ENCODE measurements at places on chromosomes 11 and 22.

DNA sequence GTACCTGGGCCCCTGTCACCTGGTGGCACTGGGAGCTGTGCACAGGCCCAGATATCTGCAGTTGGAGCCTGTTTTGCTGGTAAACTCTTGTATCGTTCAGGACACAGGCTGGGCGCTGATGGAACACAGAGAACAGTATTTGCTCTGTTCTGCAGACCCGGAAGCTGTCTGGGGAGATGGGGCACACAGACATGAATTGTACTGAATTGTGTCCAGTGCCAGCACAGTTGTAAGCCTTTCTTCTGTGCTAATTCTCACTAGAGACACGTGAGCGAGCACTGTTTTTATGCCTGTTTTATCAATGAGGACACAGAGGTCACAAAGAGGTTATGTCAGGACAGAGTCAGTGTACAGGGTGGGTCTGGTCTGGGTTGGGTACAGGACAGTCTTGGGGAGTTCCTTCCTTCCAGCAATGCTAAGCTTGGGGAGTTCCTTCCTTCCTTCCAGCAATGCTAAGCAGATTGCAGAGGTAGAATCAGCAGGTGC lies 24.4 kb upstream of the ACR start:
- DNase-seq, result no peak

GRCh38 chr11:110187731-110188130 lies 94.5 kb downstream of the ZC3H12C start:
- no peak for DNase-seq

DNA sequence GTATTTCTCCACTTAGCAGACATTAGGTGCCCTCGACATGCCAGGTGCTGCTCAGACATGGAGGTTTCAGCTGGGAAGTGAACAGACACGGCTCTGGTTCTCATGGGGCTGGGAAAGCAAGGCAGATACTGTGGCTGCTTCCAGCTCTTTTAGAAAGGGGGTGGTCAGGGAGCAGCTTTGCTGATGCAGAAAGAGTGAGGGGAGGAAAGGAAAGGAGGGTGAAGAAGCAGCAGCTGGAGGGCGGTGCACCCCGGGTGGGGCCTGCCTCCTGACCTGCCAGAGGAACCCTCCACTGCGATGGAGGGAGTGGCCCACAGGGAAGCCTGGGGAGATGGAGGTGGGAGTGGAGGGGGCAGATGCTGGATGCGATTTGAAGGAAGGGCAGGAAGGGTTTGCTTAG lies 76.8 kb downstream of the MORC2 start:
- no peak for DNase-seq

GRCh38 chr22:29917052-29917902 lies 34.3 kb downstream of the MTMR3 start:
- no peak for DNase-seq

DNA sequence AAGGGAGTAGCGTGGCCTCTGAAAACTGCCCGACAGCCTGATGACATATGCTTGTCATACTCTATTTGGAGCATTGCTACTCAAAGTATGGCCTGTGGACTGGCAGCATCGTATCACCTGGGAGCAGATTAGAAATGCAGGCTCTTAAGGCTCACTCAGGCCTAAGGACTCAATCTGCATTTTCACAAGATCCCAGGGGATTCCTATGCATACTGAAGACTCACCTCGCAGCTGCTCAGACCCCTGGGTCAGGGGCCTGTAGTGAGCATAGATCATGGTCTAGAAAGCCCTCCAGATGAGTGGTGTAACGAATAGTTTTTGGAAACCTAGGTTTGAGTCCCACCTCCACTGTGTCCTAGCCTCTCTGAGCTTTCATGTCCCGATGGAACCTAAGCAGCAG lies 126.3 kb downstream of the FEZ1 start:
- no peak for DNase-seq

- DNase-seq, result no peak
These were observed 1.9 kb upstream of the OR51B4 start for GRCh38 chr11:5303626-5304025.

DNA sequence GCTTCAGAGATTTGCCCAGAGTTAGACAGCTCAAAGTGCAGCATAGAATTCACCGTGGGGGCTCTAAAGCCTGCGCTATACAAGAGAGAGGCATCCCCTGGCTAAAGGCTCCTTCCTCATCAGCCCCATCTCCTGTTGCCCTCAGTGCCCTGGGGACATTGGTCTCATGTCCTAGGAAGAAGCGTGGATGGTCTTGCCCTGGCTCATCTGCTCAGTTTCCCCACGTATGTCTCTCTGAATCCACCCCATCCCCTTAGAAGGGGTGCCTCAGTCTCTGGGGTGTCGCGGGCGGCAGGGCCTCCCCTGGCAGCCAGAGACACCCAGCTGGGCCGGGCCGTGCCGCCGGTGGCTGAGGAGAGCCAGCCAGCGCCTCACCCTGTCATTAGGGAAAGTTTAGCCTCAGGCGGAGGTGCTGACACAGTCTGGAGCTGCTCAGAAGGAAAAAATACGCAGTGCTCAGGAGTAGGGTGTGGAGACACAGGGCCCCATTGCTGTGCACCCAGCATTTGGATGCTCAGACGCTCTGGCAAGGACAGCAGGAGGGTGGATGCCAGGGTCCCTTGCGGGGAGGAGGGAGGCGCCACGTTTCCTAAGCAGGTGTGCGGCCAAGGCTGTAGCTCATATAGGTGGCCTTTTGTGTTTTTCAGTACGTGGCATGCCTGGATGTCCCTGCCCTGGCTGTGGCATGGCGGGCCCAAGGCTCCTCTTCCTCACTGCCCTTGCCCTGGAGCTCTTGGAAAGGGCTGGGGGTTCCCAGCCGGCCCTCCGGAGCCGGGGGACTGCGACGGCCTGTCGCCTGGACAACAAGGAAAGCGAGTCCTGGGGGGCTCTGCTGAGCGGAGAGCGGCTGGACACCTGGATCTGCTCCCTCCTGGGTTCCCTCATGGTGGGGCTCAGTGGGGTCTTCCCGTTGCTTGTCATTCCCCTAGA lies 1.3 kb downstream of the SLC39A13 start:
- DNase-seq, result no peak

GRCh38 chr11:7495882-7496551 lies 10.7 kb downstream of the OLFML1 start:
- DNase-seq, result no peak

- no peak for DNase-seq
These were observed 37.5 kb upstream of the TEF start for GRCh38 chr22:41344189-41344788.

- DNase-seq, result no peak
These were observed 11.1 kb downstream of the EMSY start for GRCh38 chr11:76455931-76456330.

GRCh38 chr22:30873086-30873650 lies 95.4 kb downstream of the MORC2 start:
- no peak for DNase-seq

- DNase-seq, result no peak
These were observed 6.5 kb downstream of the GAL3ST3 start for GRCh38 chr11:66042227-66042995.

DNA sequence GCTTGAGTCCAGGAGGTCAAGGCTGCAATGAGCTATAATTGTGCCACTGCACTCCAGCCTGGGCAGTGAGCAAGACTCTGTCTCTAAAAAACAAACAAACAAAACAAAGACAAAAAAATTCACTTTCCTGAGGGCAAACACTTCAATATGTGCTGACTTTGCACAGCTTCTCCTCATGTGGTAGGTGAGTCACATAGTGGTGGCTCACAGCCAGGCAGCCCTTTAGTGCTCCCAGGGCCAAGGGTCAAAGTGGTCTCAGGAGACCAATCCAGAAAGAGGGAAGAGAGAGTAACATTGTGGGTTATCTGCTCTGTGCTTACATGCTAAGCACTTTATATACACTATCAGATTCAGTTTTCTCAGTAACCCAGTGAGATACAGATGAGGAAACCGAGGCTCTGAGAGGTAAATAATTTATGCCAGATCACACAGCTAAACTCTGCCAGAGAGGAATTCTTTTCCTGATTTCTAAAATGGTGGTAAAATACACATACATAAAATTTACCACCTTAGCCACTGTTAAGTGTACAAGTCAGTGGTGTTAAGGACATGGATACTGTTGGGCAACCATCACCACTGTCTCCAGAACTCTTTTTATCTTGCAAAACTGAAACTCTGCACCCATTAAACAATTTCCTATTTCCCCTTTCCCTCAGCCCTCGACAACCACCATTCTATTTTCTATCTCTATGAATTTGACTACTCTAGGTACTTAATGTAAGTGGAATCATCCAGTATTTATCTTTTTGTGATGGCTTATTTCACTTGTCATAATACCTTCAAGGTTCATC lies 231.7 kb upstream of the NARS2 start:
- DNase-seq, result peak; percentile 40

- DNase-seq, result peak; percentile 59
These were observed 2.3 kb upstream of the TYMP start for GRCh38 chr22:50531962-50532674.

GRCh38 chr11:72338741-72339140 lies 94.8 kb upstream of the PHOX2A start:
- DNase-seq, result peak; percentile 63

- DNase-seq, result no peak
These were observed 3.4 kb upstream of the DUSP18 start for GRCh38 chr22:30671071-30671470.

DNA sequence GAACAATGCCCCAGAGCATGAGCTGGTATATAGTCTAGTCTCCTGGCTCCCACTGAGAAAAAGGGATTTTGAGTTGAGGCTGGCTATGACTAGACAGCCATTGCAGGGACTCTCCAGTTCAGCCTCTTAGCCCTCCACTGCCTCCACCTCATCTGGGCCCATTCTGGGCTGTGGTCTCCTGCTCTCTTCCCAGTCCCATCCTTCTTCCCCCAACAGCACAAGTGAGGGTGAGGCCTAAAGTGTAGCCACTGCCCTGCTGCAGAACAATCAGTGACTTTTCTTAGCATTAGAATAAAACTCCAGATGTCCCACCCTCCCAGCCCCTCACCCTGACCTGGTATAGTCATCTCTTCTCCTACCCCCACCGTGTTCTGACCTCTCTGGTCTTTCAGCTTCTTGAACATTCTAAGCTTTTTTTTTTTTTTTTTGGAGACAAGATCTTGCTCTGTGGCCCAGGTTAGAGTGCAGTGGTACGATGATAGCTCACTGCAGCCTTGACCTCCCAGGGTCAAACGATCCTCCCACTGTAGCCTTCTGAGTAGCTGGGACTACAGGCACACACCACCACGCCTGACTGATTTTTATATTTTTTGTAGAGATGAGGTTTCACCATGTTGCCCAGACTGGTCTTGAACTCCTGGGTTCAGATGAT lies 4.3 kb downstream of the MED15 start:
- no peak for DNase-seq

DNA sequence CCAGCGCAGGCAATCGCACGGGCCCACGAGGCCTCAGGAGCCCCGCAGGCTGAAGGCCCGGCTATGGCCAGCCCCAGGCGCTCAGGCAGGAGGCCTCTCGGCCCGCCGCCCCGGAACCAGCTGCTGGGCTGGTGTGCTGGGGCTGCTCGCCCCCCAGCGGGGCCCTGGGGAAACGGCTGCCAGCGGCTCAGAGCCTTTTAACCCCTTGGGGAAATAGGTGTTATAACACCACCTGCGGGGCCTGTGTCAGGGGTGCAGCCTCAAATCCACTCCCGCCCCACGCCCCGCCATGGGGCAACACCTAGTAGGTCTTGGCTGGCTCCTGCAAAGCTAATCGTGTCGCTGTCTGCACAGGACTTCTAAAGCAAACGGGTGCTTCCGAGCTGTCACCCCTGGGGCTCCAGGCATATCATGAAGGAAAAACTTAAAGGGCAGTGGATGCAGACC lies 237.4 kb downstream of the TTC28 start:
- peak; percentile 82 for DNase-seq

GRCh38 chr11:6270584-6271246 lies 11.1 kb downstream of the CCKBR start:
- DNase-seq, result no peak

- DNase-seq, result no peak
These were observed 54.5 kb upstream of the MPEG1 start for GRCh38 chr11:59267196-59267595.

- DNase-seq, result peak; percentile 94
These were observed 161.1 kb downstream of the BBOX1 start for GRCh38 chr11:27201454-27202302.

- DNase-seq, result no peak
These were observed 15.3 kb downstream of the IL10RA start for GRCh38 chr11:118001494-118001971.

GRCh38 chr11:96339706-96340554 lies 3.1 kb downstream of the MAML2 start:
- no peak for DNase-seq

GRCh38 chr22:36612458-36612857 lies 83.5 kb upstream of the EIF3D start:
- peak; percentile 26 for DNase-seq

DNA sequence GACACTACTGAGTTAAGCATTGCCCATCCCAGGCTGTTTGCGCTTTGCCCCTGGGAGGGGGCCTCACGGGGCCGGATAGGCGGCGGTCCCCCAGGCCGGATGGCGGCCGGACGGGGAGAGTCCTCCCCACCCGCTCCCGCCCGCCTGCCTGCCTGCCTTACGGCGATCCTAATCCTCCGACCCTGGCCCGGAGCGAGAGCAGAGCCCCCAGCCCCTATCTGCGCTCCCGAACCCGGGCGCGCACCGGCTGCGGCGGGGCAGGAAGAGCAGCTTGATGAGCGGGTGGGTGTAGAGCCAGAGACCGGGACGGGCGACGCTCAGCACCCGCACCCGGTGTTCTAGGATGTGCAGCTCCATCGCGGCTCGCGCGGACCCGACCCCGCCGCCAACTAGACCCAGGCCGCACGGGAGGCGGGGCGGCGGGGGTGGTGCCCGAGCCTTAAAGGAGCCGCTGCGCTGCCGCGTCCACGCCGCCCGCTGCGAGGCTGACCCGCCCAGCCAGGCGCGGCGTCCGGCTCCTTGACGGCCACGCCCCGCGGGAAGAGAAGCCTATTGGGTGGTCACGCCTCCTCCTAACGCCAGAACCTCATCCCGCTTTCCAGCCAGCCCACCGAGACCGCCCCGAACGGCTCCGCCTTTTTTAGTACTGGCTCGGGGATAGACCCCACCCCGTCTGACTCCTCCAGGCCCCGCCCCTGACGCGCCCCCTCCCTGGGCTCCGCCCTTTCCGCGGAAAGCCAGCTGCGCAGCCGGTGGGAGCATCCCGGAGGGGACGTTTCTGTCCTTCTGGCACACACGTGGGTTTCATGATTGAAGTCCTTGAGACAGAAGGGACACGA lies at the start of gene CASTOR1:
Gene CASTOR1 (minus strand): TSS at position 365 of the 839 bp plus-strand sequence. CDS start 8 bp downstream, at position 357.
- DNase-seq, result peak; percentile 98

DNA sequence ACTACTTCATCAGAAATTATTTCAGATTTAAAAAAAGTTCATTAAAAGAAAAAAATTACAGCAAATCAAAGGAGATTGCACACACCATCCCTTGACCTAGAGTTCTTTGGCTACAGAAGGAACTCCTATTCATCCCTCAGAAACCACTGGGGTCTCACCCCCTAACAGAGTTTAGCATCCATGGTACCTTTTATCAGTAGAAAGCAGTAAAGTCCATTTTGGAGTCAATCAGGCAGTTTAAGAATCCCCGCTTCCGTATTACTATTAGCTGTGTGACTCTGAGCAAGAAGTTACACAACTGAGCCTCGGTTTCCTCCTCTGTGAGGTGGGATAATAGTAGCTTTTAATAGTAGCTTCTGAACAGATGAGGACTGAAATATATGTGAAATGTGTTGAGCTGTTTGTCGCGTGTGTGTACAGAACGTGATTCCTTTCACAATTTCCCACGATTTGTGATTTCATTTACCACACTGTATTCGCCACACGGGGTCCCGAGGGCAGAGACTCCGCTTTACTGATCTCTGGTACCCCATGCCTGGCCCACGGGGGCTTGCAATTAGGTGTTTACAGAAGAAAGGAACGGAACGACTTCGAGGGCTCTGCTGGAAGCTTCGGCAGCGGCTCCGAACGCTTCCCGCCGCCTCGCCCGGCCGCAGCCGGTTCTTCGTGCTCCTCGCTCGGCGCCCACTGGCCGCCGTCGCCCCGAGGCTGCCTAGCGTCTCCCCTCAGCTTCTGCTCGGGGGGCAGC lies 72.5 kb upstream of the ZBED5 start:
- DNase-seq, result no peak

Data from fibroblast of skin of right biceps (primary cell).